Right kidney (tissue), 9 donors: ENCODE measurements at places on chromosomes 16 and 17.
A peak's percentile ranks its signal among the peaks of the same experiment; 100 is the strongest.

DNA sequence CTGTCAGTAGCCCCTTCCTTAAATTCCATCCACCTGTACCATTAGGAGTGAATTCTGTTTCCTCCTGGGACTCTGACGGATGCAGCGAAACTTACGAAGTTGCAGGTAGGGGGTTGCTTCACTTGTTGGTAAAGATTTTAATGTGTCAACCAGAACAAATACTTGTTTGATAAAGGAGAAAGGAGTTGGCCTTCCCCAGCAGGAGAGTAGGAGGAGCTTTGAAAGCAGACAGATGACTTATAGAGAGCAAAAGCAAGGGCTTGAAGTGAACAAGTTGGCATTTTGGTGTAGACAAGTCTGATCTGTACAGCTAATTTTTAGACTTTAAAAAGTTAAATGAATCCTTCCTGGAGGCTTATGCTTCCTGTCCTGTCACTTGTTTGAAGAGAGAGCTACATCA, 38.1 kb upstream of the PMFBP1 start:
- DNase-seq, result no peak

GRCh38 chr17:73268582-73269328, 7.1 kb upstream of the CPSF4L start:
- DNase-seq, result no peak

DNA sequence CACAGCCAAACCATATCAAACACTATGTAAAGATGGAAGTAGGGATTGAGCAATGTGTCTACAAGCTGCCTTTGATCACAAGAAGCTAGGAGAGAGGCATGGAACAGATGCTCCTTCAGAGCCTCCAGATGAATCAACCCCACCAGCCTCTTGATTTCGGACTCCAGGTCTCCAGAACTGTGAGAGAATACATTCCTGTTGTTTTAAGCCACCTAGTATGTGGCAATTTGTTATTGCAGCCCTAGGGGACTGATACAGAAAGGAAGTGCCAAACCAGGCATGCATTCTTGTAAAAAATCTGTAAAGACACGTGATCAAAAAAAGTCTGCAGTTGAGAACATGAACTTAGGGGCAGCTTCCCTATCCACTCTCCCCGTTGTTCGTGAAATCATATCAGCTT, 91.1 kb downstream of the C17orf67 start:
- no peak for DNase-seq

- peak; percentile 82 for DNase-seq
Measured at GRCh38 chr17:82022981-82023446, at the start of gene LRRC45. Gene LRRC45, plus strand, starts transcription at chr17:82023305. Its CDS starts 339 bp downstream, at chr17:82023644.

DNA sequence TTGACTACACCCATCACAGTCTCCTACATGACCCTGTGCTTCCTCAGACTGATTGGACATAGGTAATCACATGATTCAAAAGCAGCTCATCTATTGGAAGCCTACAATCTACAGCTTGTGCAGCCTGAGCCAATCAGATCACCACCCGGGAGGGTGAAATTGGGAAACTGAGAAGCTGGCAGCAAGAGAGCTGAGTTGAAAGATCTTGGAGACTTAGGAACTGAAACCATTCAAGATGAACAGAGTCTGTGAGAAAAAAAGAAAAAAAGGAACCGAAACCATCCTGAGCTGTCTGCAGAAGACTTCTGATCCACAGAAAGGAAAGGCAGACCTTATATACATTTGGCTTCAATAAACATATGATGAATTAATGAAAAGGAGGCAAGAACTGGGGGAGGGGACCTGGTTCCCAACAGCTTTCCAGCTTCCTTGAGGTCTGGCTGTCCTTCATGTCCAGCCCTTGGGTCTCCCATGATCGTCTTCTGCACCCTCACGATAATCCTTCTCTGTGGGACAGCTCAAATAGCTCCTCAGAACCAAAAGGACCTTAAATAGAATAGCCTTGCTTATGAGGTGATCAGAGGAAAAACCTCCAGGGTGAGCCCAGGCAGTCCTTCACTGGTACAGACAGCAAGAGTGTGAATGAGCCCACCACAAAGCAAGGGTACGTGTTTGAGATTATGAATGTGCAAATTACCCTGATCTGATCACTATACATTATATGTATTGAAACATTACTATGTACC, 32.6 kb downstream of the PLXDC1 start:
- no peak for DNase-seq

- no peak for DNase-seq
Measured at GRCh38 chr17:35875072-35875799, 4.9 kb downstream of the CCL5 start.

DNA sequence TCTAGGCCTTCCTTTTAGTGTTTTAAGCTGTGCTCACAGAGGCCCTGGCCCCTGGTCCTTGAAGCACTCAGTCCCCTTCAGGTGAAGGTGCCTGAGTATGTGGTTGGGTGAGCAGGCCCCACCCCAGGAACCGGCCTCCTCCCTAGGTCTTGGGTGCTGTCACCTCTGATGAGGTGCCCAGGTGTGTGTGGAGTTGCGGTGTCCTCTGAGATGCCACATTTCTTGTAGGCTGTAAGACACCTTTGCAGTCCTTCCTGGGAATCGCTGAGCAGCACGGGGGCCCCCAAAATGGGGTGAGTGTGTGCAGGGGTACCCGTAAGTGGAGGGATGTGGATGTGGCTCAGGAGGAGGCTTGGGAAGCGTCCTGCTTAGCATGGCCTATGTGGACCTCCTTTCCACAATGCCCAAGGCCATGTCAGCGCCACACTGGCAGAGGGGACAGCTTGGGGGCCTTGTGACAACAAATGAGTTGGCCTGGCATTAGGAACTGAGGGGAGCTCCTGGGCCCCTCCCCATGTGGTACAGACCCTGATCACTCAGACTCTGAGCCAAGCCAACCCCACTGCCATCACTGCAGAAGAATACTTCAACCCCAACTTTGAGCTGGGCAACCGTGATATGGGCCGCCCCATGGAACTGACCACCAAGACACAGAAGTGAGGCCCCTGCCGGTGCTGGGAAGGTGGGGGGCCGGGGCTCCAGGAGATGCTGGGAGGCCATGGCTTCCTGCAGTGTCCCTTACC, 11.2 kb downstream of the CORO6 start:
- DNase-seq, result no peak

DNA sequence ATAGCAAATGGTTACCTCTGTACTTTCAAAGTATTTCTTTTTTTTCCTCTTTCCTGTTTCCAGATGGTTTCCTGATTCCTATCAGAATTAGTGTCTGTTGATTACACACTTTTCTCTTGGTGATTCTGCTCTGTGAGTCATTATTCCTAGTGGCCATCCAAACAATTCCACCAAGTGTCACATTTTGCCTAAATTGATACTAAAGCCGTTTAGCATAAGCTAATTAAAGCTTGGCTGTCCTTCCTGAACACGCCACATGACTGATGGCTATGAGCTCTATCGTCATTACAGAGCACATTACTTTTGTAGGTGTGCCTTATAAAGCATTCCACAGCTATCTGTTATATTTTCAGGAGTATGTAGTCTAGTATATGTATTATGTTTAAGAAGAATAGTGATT, 671.2 kb downstream of the CDH8 start:
- no peak for DNase-seq

DNA sequence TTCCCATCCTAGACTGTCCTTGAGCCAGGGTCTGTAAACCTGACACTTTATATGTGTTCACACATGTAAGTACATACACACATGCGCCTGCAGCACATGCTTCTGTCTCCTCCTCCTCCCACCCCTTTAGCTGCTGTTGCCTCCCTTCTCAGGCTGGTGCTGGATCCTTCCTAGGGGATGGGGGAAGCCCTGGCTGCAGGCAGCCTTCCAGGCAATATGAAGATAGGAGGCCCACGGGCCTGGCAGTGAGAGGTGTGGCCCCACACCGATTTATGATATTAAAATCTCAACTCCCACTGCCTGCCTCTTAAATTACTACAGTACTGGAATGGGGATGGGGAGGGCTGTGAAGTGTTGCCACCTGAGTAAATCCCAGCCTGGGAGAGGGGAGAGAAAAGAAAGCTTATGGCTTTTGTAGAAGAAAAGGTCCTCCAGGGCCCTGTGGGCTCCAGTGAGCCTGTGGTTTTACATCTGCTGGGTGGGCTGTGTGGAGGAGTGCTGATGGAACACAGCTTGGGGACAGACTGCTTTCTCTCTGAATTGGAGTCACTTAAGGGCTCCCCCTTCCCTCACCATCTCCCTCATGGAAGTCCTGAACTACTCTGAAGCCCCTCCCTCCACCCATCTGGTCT, 990 bp upstream of the WNK4 start:
- no peak for DNase-seq

DNA sequence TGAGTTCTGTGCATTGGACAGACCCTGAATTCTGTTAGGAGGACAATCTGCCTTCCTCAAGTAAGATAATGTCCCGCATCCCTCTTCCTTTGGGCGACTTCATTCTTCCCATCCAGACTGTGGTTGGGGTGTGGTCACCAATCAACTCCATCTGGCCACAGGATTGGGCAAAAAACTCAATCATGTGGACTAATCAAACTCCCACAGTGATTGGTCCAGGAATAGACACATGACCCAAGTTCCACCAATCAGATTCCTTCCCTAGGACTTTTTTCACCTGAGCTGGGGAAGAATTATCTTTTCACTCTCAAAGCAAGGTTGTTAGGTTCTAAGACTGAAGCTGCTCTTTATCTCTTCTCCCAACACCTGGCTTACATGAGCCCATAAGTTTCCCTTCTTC, 13.2 kb upstream of the NKD1 start:
- DNase-seq, result no peak

- no peak for DNase-seq
Measured at GRCh38 chr16:48565752-48566151, 44.2 kb downstream of the N4BP1 start.

GRCh38 chr17:17109907-17110306, 67.7 kb downstream of the MPRIP start:
- no peak for DNase-seq

DNA sequence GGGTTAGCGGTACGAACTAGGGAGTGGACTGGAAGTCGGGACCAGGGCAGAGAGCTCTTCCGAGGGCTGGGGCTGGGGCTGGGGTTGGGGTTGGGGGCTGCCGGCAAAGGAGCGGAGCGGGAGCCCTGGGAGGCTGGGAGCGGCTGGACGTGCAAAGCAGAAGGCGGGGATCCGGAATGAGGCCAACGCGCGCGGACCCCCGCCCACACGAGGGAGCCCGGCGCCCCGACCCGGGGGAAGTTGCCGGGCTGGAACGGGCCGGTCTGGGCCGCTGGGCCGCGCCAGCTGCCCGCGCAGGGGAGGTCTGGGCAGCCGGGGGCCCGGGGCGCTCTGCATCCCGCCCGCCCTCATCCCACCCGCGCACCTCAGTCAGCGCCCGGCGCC, 323 bp downstream of the ST3GAL2 start:
- no peak for DNase-seq

DNA sequence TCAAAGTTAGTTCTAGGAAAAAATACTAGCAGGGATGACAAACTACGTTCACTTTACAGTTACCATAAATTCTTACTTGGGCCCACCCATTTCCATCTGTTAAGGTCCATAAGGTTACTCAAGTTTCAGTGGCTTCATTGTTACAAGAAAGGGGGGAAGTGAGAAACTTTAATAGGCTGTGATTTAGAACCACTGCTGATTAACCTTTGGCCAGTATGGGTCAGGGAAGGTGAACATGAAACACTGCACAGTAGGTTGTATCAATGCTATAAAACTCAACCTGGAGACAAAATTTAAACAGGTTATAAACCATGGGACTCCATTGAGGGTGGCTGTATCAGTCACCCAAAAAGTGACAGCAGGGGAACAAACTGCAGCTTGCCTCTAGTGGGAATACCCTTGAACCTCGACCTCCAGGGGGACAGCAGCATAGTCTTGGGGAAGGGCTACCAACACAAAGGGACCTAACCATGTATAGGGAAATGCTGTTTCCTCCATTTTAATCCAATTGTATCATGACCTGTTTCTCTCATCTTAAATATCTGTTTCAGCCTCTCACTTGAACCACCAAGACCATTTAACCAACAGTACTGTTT, 10.4 kb downstream of the PTRH2 start:
- DNase-seq, result no peak

DNA sequence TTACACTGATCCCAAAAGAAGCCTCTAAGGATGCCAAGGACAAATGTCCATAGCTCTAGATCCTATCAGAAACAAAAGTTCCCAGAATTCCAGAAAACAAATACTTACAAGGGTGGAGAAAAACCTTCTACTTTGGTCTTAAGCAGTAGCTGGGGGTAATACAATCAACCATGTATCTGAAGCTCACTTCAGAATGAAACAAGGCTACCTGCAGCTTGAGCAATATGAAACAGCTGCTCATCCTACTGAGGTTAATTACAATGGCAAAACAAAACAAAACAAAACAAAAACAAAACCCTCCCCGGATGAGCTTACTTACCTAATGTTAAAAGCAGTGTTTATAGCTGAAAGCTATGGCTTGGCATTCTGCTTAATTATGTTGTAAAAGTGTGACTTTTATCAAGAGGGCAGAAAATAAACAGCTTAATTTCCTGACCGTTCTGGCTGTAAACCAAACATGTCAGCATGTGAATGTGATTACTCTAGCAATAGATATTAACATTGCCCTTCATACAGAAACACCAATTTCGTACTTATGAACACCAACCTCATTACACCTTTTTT, 10.5 kb downstream of the PDZD9 start:
- no peak for DNase-seq

DNA sequence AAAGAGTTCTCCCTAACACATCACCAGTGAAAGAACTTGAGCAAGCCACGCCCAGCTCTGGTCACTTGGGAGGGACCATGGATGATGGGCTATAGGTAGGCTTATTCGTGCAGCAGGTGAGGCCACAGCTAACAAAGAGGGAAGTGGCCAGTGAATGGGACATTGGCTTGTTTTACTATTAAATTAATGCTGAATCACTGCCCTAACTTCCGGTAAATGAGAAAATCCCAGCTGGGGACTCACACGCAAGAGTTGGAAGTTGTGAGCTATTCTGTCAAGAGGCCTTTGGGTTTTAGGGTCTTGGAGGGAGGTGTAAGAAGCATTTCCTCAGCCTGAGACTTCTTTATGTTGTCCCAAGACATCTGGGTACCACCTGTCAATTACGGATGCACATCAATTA, 315.3 kb downstream of the XYLT1 start:
- DNase-seq, result no peak

DNA sequence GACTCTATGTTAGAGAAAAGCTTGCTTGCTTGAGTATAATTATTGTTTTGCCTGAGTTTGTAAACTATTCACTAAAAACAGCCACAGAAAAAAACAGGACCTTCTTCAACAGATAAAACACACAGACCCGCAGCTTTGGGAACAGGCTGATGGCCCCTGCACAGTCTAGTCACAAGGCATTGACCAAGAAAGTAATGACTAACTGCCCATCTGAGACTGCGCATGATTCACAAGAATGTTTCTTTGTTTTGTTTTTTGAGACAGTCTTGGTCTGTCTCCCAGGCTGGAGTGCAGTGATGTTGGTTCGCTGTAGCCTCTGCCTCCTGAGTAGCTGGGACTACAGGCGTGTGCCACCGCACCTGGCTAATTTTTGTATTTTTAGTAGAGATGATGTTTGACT, 2.8 kb upstream of the ZKSCAN2 start:
- DNase-seq, result no peak
